NT2/D1 (cell line): ENCODE measurements at places on chromosomes 16 and 17.

DNA sequence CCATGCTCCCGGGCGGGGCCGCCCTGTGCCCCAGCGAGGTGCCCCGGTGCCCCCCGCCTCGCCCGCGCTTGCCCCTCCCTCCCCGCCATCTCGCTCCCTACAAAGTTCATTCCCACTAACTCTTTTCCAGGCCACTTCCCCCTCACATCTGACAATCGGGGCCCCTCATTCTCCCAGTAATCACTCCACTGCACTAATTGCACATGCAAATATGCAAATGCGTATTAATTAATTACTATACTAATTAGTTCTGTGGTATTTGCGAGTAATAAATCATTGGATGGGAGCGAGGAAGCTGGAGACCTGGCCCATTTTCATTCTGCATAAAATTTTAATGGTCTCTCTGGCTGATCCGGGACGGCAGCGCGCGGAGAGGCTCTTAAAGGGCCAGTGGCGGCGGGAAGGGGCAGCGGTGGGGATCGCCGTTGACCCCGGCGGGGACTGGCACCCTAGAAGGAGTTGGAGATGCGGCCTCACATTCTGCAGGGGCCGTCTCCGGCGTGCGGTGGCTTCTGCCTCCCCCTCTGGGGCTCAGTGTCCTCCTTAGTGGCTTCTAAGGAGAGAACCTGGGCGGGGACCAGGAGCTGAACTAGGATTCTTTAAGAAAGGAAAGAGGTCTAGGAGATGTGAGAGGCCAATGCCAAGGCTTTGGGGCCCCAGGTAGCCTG lies 8.4 kb upstream of the PPP1R1B start:
- DNase-seq = no peak

- DNase-seq = no peak
Observed at GRCh38 chr16:35221482-35222185, 1762.2 kb downstream of the TP53TG3F start.

DNA sequence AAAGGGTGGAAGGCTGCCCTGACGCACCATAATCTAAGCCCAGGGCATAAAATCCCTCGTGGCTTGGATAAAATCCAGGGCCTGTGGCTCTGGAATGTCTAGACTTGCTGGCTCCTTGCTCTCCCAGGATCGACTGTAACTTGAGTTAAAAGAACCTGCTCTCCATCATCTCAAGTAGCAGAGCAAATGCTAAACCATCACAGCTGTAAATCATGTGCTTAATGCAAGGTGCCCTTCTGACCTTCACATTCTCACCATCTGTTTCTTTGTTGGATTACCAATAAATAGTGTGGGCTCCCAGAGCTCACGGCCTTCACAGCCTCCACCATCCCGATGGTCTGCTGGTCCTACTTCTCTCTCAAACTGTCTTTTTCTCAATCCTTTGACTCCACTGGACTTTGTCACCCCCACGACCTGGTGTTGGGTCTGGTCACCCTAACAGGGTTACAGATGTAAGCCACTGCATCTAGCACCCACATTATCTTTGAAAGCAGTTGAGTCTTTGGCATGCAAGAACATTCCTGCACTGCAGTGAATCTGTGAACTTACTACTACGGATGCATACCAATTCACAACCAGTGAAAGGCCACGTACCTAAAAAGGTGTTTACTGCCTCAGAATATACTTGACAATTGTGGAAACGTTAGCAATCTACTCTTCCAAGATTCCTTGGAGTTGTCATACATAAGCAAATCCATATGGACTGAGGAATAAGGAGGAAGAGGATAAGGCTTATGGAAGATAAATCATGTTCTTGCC lies 15.3 kb downstream of the RSL1D1 start:
- DNase-seq = no peak

DNA sequence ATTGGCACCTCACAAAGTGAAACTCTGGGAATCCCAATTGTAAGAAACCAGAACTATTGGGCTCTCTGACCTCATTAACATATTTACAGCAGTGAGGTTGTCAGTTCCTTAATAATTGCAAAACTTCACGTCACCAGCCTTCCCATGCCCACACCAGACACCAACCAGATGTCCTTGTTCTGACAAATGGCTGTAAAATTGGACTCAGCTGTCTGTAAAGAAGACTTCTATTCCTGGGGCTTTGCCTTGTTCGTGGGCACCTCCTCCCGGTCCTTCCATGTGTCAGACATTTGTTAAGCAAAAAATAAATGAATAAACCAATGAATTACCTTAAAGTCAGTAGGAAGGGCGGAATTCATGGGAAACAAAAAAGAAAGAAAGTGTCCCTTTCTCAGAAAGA lies 284.3 kb upstream of the CDH11 start:
- DNase-seq = no peak

GRCh38 chr16:11658896-11659708 lies 9.2 kb upstream of the SNN start:
- no peak for DNase-seq

- no peak for DNase-seq
Observed at GRCh38 chr17:17361867-17362539, 58.8 kb downstream of the NT5M start.

- peak; percentile 47 for DNase-seq
Observed at GRCh38 chr17:21513012-21513570, 136.9 kb downstream of the KCNJ12 start.

GRCh38 chr16:71259086-71259485 lies 28.6 kb upstream of the HYDIN start:
- no peak for DNase-seq

DNA sequence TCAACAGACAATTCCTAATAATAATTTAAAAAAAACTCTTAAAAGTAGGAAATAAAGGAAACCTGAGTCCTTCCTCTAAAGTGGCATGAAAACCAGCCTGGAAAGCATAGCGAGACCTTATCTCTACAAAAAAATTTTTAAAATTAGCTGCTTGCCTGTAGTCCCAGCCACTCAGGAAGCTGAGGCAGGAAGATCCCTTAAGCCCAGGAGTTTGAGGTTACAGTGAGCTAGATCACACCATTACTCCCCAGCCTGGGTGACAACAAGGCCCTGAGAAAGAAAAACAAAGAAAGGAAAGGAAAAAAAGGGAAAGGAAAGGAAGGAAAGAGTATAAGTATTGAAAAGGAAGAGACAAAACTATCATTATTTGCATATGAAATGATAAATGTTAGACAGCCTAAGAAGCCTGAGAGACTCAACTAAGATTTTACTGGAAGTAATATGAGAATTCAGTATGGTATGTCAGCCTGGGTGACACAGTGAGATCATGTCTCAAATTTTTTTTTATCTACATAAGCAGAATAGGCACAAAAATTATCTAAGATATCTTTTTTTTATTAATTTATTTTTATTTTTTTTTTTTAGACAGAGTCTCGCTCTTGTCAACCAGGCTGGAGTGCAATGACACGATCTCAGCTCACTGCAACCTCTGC lies 113.0 kb downstream of the GOSR1 start:
- DNase-seq = no peak

- DNase-seq = no peak
Observed at GRCh38 chr17:3665834-3666233, 2.5 kb downstream of the TAX1BP3 start.

DNA sequence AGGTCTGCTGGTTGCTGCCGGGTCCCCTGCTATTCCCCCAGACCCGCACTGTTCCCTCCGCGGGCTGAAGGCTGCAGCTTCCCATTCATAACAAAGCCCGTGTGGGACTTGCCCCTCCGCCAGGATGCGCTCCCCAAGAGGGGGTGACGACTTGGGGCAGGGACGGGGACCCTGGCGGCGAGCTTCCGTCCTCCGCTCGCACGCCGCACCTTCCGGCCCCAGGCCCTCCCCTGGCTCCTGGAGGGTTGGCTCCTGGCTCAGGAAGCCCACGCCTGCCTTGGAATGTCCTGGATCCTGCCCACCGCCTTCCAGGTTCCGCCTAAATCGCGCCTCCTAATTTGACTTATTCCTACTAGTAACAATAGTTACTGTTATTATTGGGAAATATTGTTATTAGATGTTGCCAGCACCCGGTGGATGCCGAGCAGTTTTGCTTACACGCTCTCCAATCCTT lies 1.1 kb upstream of the TFAP4 start:
- DNase-seq = peak; percentile 73

GRCh38 chr17:75034236-75034908 lies 12.4 kb downstream of the ATP5PD start:
- DNase-seq = peak; percentile 76

GRCh38 chr17:77852731-77853130 lies 105.8 kb upstream of the TNRC6C start:
- no peak for DNase-seq

DNA sequence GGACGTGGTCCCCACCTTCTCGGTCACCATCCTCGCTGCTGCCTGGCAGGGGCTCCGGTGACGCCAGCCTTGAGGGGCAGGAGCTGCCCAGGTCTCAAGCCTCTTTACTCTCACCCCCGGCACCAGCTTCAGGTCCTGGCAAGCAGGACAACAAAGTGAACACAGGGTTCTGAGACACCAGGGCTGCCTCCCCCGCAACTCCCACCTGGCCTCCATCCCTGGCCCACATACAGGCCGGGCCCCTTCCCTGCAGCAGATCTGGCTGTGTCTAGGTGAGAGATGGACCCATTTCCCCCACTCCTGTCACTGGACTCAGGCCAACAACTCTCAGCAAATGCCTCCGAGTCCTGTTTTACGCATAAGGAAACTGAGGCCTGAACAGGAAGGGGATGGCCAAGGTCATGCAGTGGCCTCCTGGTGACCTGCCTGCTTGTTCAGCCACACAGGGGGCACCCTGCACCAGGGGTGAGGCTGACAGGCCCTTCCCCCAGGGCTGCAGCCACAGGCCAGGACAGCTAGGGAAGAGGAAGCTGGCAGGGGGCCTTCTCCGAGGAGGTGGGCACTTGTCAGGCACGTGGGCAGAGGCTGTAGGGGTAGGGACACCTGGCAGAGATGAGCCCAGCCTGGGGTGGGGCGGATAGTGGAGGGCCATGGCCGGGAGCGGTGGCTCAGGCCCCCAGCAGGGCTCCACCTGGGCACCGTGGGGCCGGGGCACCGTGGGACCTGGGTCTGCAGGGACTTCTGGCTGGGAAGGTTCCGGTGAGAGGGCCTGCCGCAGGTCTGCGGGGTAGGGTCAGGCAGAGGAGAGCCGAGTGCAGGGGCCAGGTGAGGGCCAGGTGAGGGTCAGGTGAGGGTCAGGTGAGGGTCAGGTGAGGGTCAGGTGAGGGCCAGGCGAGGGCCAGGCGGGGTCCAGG lies 46.7 kb upstream of the PVALEF start:
- DNase-seq = no peak

DNA sequence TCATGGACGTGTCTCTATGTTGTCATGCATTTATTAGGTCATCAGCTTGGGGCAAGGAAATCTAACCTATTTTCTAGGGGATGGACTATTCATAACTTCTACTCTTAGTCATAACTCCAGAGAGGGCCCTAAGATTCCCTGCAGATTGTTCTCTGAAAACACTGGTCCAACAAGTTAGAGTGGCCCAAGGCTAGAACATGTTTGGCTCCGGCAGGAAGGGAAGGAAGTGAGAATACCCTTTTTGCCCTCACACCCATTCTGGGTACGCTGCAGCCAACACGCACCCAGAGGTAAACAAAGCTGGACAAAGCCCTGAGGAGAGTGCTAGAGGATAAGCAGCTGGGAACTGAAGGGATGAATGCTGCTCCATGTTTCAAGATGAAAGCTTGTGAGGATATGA lies 9.9 kb downstream of the C16orf86 start:
- DNase-seq = no peak

DNA sequence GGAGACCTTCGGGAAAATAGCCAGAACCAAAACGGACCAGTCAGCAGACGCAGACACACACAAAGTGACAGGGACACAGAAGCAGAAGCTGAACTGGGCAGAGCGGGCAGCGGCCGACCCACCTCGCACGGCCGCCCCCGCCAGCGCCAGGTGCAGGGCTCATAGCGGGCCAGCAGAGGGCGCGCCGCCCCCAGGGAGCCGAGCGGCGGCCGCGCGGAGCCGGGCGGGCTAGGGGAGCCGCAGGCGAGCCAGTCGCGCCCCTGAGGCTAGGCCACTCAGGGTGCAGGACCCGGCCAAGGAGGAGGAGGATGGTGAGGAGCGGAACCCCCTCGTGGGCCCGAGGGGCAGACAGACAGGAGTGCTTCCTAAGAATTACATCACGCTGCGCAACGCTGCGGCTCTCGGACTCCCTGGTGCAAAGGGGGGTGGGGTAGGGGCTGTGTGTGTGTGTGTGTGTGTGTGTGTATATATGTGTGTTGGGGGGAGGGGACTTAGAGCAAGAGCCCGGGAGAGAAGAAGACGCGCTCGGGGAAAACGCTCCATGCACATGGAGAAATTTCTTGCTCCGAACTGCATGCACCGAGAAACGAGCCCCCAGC lies 913 bp upstream of the NOG start:
- DNase-seq = no peak

DNA sequence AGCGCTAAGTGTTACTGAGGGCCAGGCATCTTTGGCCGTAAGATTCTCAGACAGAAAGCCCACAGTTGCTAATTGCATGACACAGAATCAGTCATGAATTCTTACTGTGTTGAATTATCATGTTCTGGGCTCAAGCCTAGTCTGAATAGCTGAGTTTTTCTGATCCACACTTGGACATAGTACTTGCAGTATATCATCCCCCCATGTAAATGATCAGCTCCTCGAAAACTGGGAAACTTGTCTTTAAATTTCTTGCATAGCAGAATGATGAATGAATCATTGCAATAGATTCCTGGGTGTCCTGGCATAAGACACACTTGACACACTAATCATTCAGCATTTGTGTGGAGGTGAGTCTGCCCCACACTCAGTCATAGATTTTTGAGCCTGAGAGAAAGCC lies 2.2 kb downstream of the MLYCD start:
- DNase-seq = no peak

DNA sequence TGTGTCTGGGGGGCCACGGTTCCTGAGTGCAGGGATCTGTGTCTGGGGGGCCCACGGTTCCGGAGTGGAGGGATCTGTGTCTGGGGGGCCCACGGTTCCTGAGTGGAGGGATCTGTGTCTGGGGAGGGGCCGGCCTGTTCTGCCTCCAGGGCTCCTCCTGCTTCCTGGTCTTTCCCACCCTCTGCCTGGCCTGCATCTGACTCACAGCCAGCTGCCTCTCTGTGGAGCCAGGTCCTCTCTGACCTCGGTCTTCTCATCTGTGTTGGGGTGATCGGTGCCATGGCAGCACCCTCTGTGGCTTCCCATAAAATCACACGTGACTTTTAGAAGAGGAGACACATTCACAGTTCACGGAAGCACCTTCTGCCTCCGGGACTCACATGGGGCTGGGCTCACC lies 50.3 kb downstream of the ZFPM1 start:
- DNase-seq = no peak

DNA sequence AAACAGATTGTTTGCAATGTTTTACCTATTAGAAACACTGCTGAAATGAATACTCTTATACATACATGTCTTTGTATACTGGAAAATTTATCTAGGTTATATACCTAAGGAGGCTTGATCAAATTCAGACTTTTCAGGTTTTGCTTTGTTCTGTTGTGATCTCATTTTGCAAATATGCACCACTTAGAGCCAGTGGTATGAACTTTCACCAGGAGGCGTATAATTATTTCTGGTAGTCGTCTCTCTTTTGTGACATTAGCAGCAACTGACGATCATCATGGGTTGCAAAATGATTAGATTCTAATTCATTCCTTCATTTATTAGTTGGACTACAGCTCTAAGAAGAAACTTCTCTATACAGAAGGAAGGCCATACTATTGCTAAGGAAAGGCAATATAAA lies 26.9 kb downstream of the AP1G1 start:
- DNase-seq = no peak

GRCh38 chr17:79630126-79630525 lies 19.3 kb upstream of the RBFOX3 start:
- no peak for DNase-seq
